ENCODE measurements at places on chromosomes 7 and 10.
A peak's percentile ranks its signal among the peaks of the same experiment; 100 is the strongest.

GRCh38 chr10:48701139-48701901, 16.6 kb downstream of the WDFY4 start:
- no peak for DNase-seq

- no peak for DNase-seq
Observed at GRCh38 chr7:94089806-94090205, 85.7 kb upstream of the BET1 start.

GRCh38 chr10:119006451-119007210, 22.9 kb upstream of the NANOS1 start:
- no peak for DNase-seq

- DNase-seq = no peak
Observed at GRCh38 chr10:92572362-92573090, 1.4 kb downstream of the IDE start.

DNA sequence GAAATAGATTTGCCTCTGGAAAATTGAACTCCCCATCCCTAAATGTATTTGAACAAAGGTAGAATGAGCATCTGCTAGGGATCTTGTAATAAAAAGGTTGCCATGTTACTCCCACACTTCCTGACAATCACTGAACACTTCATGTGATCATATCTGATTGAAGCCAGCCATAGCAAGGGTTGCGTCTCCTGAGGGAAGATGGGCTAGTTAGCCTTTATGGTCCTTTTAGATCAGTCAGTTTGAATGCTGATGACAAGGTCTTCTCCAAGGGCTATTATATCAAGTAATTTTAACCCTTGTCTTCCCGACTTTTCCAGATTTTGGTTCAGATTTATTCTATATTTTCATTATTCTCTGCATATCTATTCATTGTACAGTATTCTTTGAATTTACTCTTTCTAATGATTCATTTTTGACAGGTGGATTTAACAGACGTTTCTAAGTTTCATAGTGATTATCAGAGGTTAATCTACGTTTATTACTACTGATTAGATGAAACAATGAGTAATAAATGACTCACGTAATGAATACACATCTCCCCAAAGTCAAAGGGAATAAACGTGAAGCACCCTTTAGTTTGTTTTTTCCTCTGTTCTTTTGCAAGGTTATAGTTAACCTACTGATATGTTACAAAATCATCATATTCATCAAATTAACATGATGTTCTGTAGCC, 28.1 kb downstream of the CSGALNACT2 start:
- no peak for DNase-seq

- DNase-seq = no peak
Observed at GRCh38 chr7:16913643-16914042, 31.9 kb upstream of the AGR3 start.

- no peak for DNase-seq
Observed at GRCh38 chr7:133372337-133372736, 119.5 kb downstream of the EXOC4 start.

- DNase-seq = no peak
Observed at GRCh38 chr7:100118388-100119071, 628 bp downstream of the TAF6 start.

DNA sequence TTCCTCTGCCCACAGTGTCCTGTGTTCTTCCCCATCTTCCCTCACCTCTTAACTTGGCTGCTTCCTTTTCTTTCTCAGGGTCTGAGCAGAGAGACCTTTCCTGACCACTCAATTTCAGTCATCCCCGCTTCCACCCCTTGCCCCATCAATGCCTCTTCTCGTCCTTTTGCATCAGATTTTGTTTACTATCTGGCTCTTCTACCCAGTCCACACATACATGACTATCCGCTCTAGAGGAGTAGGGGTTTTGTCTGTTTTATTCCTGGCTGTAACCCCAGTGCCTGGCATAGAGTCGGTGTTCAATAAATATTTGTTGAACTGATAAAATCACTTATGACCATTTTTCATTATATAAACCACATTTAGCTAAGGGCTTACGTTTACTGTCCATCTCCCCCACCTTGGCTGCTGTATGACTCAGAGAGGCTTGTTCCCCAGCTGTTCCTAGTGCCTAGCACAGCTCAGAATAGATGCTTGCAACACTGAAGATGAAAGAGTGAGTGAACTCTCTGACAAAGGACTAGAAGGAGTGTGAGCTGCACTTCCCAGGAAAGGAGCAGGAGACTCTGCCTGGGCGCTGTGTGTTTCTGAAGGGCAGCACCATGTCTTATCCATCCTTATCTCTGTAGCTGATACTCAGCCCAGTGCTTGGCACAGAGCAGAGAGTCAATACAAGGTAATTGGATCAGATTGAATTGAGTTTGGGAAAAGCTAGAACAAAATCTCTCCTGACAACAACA, 21.9 kb downstream of the ARID5B start:
- DNase-seq = no peak

DNA sequence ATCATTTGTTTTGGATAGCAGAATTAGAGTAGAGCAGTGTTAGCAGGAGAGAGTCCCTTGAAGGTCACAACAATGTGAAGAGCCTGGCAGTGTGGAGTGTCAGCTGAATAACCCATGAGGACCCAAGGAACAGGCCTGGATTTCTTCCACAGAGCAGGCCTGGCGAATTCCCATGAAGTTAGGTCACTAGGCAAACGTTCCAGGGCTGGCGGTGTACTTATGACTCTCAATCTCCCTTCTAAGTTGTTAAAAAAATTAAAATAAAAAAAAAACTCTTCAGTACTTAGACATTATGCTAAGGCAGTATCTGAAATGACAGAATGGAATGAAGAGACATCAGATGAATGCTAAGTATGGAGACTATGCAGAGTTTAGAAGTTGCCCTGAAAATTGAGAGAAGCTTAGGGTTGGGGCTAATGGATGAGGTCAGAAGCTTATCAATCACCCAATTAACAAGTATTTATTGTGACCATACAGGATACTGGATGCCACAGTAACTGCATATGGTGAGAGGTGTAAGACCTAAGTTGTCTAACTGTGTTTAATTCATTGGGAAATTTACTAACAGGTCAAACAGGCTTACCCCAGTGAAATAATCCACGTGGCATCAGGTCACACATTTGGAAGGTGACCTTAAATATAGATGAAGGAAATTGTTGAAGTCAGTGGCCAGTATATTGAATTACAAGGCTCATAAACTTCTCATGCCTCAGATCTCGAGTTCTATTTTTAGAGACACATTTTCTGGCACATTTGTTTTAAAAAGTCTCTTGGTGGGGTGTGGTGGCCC, 126.2 kb upstream of the NRP1 start:
- no peak for DNase-seq

DNA sequence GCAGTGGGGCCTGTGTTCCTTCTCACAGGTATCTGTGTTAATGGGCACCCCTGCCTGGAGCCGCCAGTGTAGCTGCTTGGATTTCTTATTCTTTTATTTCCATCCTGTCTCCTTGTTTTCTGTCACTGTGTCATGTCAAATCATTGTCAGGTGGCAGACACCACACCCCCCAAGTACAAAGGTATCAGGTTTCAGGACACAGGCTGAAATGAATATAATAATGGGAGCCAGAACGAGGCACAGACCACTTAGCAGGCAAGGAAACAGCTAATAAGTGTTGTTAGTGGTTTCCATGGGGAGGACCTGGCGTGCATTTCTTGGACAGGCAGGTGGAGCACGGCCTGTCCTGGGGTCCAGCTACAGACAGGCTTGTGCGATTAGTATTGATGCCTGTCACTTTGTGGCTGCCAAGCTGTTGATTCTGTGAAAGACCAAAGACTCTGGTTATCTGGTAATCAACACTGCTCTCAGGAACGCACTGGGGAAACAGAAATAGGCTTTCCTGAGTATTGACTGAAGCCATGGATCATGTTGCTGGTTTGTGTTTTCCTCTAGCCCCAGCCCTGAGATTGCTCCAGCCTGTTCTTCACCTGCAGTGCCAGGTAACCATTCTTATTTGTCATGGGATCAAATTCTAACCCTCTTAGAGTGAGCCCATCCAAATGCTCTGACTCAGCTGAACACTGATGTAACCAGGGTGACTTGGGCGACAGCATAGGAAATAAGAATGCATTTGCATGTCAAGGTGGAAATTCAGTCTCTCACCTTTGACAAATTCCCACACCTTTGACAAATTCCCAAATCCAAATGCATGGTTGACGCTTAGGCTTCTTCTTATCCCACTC, 1002.0 kb downstream of the LRMDA start:
- DNase-seq = peak; percentile 99

- no peak for DNase-seq
Observed at GRCh38 chr7:76354981-76355730, 3.6 kb downstream of the YWHAG start.

DNA sequence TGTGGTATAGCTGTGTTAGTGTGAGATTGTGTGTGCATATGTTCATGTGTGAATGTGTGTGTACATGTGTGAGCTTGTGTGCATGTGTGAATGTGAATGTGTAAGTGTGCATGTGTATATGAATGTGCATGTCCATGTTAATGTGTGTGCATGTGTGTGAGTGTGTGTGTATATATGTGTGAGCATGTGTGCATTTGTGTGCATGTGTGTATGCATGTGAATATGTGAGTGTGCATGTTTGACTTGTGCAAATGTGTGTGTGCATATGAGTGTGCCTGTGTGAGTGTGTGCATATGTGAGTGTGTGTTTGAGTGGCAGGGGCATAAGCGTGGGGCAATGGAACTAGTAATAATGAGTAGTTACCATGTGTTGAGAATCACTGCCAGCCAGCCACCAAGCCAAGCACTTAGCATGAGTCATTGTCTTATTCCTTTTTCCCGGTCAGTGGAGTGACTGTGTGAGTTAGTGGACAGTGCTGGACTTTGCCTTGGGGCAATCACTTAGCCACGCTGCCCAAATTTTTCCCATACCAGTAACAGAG, 46.3 kb upstream of the SHH start:
- DNase-seq = no peak

DNA sequence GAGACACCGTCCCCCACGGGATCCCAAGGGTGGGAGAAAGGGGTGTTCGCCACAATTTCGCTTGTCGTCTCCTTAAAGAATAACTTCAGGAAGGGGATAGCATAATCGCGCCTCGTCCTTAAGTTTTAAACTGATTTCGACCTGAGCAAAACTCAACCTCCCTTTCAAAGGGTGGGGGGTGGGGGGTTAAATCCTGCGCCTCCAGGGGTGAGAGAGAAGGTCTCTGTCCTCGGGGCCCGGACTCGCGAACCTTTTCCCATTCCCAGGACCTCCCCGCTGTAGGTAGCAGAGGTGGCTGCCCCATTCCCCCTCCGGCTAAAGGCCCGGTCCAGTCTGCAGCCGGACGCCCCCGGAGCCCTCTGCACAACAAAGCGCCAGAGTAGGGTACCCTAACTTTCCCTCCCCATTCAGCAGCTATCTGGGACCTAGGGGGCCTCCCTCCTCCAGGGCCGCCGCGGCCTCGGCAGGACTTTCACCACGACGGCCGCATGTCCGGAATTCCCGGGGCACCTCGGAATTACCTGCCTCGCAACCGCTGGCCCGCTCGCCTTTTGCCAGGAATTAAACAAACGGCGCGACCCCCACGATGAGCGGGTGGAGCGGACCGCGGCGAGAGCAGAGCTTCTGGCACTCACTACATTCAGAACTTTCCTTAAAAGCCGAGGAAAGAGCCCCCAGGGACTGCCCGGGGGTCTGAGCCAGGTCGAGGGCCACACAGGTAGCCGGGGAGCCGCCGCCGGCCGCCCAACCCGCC, 1.7 kb downstream of the CDK6 start:
- no peak for DNase-seq

- DNase-seq = no peak
Observed at GRCh38 chr10:59971915-59972314, 65.6 kb upstream of the CCDC6 start.

- no peak for DNase-seq
Observed at GRCh38 chr7:112143136-112143535, 63.1 kb downstream of the DOCK4 start.

- DNase-seq = no peak
Observed at GRCh38 chr10:11750420-11750819, 8.2 kb downstream of the ECHDC3 start.
